ENCODE measurements at places on chromosomes 4 and X.

GRCh38 chrX:119605464-119606279 is 552 bp downstream of the NKRF start:
- no peak for DNase-seq

DNA sequence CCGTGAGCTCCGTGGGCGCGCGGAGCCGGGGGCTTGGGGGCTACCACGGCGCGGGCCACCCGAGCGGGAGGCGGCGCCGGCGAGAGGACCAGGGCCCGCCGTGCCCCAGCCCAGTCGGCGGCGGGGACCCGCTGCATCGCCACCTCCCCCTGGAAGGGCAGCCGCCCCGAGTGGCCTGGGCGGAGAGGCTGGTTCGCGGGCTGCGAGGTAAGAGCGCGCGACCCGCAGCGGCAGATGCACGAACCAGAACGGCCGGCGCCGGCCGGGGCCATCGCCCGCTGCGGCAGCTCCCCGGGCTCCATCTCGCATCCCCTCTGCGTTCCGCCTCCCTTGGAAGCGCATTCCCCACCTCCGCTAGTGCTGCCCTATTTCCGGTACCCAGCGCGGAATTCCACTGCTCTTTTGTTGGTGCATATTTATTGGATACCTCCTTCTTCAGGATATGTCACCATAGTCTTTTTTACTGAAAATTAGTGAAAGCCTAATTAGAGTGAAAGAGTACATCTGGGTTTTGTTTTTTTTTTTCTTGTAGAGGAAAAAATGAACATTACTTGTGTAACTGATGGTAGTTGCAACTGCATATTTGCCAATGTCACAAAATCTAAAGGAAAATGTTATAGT is 797 bp downstream of the PKD2 start:
- DNase-seq: no peak

DNA sequence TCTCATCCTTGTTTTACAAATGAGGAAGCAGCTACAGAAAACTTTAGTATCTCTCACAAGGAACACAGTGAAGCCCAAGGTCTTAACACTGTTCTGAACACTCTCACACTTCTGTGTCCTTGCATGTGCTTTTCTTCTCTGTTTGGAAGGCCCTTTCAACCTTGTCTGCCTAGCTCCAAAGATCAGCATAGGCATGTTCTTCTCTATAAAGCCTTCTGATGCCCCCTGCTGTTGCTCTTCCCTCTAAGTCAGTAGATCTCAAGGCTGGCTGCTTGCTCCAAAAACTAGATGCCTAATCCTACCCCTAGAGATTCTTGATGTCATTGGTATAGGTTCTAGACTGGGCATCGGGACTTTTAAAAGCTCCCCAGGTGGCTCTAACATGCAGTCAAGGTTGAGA is 5.9 kb downstream of the APOO start:
- DNase-seq: no peak

- no peak for DNase-seq
Observed at GRCh38 chr4:74038425-74039314, at the start of gene CXCL3. Gene CXCL3, minus strand, starts transcription at chr4:74038689. Its CDS starts 78 bp downstream, at chr4:74038611.

GRCh38 chr4:13504374-13504773 is 20.2 kb upstream of the RAB28 start:
- no peak for DNase-seq

- DNase-seq: no peak
Observed at GRCh38 chr4:82380344-82380743, 6.6 kb upstream of the HNRNPD start.

DNA sequence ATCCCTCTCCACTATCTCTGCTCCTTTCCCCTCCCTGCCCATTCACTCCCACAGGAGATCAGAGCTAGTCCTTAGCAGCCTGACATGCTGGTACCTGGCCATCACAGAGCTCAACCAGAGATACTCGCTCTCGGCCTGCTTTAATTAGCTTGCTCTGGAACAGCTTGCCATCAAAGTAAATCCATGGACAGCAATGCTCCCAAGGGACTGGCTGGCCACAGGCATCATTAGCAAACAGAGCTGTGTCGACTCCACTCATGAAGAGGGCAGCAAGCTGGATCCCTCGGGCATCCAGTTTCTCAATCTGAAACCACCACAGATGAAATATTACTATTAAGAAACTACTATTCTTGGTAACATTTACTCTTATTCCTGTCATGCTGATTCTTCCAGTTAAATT is 43.4 kb upstream of the PHF8 start:
- DNase-seq: no peak

DNA sequence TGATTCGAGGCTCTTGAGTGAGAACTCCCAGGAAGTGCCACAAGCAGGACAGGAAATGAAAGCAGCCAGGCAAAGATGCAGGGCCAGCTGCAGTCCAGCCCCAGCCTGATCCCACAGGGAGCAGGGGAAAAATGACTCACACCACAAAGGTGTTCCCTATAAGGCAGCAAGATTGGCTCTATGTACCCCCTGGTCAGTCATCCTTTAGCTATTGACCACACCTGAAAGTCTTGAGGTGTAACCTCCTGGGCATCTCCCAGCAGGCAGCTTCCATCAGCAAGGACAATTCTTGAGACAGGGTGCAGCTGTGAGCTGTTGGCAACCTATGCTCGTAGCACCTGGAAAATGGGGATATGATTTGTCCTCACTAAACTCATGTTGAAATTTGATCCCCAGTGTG is 27.9 kb upstream of the EXOC1L start:
- no peak for DNase-seq
